ENCODE measurements at places on chromosomes 3 and 15. TPM values are rescaled to one million over a fixed set of nuclear protein-coding genes. Genes with fewer than 3 reads are reported as not detected.

DNA sequence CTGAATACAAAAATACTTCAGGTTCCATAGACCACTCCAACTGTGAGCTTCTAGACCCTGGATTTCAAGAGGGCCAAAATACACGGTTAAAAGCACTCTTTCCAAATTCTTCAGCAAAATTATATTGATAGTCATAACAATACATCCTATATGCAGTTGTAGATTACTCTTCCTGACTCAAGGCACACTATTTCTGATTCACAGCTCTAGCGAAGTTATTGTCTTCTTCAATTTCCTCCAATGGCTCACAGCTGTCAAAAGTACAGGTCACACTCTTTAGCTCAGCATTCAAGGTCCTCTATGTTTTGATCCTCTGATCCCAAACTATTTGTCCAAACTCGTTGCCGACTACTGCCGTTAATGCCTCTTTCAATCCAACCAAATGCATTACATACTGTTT lies 13.5 kb upstream of the CCDC80 start:
- no peak for DNase-seq

DNA sequence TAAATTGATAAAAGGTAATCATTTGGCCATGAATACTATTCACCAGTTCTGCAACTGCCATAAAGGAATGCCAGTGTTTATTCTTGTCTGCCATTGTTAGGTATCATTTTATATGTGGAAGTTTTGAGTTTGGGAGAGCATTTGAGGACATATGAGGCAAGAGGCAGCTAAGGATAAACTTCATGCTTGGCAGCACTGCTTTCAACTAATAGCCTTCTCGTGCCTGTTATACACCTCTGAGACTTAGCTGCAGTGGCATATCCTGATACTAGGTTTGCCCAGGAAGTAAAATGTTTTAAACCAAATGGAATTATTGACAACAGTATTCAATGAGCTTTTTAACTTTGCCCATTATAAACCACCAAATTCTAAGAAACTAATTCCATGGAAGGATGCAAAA lies 126.0 kb upstream of the DPH6 start:
- no peak for DNase-seq

GRCh38 chr3:140216249-140216648 lies 281.3 kb downstream of the CLSTN2 start:
- no peak for DNase-seq

DNA sequence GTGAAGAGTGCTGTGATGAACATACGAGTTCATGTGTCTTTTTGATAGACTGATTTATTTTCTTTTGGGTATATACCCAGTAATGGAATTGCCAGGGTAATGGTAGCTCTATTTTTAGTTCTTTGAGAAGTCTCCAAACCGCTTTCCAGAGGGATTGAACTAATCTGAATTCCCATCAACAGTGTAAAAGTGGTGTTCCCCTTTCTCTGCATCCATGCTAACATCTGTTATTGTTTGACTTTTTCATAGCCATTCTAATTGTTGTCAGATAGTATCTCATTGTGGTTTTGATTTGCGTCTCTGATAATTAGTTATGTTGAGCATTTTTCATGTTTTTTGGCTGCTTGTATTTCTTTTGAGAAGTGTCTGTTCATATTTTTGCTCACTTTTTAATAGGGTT lies 54.8 kb upstream of the UTS2B start:
- DNase-seq = no peak

Gene MAP3K13
- 23.7 TPM for total RNA-seq

Data from mesenteric fat pad (tissue), 1 donor.